T-helper 22 cell (primary cell): ENCODE measurements at places on chromosomes 5 and 9.
A peak's percentile ranks its signal among the peaks of the same experiment; 100 is the strongest.

DNA sequence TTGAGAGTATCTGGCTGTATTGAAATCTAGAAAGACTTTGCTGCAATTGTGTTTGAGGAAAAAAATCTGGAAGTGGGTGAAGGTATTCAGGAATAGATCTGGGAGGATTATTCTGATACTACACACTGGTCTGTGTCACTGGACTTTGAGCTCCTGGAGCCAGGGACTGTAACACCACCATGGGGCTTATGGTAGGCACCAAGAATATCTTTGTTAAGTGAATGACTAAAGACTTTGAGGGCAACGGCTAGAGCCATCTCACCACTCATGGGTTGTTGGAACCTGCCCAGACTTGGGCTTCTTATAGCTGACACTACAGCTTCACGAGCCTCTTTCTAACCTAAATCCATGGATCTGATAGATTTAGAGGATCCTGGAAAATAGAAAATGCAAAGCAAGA, 10.2 kb downstream of the NFX1 start:
- no peak for DNase-seq

DNA sequence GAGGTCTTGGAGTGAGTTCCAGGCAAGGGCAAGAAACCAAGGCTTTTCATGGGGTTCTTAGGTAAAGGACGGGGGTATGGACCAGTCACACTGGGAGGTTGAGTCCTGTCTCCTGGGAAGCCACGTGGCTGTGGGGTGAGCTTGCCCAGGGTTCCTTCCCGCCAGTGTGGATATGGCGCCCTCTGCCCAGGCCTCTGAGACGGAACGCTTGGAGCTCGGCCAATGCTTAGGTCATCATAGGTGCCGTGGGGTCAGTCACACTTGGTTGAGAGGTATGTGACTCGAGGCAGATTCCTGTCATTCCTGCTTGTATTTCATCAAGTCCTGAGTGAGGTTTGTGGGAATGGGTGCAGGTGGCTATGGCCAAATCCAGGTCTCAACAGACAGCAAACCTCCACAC, 46.2 kb downstream of the TENT4A start:
- DNase-seq = no peak

DNA sequence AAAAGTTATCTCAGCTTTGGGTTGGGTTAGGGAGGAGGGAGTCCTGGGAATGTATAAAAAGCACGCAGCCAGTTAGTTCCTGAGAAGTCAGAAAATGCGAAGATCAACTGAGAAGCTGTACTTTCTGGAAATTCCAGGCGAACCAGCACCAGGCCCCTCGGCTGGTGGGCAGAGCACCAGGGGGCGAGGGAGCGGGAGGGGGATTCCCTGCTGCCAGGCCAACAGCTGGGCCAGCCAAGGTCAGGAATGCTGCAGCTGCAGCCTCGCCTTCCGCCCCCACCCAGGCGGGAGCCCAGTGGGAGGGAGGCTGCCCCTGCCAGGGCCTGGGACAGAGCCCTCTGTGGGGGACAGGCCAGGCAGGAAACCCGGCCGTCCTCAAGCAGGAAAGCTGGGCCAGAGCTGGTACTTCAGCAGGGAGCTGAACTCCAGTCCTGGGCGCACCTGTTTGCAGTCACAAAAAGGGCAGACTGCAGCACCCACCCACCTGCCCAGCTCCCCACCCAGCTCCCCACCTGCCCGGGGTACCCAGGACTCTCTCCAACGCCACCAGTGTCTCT, 35.5 kb downstream of the VAV2 start:
- no peak for DNase-seq

DNA sequence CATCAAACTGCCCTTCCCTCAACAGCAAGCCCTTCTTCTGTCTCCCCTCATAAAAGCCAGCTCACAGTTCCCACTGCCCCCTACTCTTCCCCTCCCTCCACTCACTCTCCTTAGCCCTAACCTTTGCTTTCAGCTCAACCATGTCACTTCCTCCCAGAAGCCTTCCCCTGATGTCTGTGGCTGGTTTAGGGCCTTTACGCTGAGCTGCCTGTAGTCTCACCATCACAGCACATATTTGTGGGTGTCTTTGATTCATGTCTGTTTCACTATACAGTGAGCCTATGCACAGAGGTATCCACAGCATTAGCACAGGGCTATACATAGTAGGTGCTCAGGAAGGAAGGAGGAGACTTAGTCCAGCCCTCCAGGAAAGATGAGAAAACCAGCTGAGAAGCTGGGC, 34.7 kb downstream of the C9orf50 start:
- no peak for DNase-seq

DNA sequence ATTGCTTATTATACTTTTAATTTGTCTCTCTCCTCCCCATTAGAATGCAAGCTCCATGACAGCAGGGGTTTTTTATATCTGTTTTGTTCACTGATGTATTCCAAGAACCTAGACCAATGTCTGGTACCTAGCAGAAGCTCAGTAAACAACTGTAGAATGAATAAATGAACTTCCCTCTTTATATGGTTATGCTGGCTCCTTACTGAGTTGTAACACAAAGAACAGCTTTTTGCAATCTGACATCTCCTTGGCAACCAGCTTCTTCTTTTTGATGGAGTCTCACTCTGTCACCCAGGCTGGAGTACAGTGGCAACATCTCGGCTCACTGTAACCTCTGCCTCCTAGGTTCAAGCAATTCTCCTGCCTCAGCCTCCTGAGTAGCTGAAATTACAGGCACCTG, 13.6 kb downstream of the TRMO start:
- no peak for DNase-seq

DNA sequence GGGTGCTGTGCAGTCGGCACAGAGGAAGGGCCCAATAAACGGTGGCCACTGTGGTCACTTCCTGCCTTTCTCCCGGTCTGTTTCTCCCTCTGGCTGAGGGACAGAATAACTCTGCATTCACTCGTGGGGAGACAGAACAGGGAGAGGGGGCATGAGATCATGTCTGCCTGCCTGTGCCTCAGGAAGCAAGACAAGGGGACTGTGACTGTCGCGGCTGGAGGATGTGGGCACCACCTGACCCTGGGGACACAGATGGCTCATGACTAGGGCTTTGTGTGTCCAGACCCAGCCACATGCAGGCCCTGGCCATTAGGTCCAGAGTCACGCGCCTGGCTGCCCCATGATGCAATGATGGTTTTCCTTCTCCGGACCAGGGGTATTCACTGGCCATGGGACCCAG, 5.8 kb downstream of the TRUB2 start:
- no peak for DNase-seq

DNA sequence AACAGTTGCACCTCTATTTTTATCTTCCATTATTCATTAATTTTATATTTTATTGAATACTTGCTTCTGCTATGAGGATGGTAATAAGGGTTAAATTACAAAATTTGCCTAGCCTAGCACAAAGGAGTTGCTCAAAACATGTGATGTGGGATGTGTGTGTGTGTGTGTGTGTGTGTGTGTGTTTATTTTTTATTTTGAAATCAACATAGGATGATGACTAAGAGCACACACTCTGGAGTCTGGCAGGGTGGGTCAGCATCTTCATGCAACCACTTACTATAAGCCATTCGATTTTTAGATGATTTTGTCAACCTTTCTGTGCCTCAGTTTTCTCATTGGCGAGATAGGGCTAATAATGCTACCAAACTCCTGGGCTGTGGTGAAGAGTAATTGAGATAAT, 57.7 kb upstream of the MAMDC2 start:
- DNase-seq = no peak

- DNase-seq = no peak
Measured at GRCh38 chr5:174777583-174777982, 53.2 kb downstream of the MSX2 start.

DNA sequence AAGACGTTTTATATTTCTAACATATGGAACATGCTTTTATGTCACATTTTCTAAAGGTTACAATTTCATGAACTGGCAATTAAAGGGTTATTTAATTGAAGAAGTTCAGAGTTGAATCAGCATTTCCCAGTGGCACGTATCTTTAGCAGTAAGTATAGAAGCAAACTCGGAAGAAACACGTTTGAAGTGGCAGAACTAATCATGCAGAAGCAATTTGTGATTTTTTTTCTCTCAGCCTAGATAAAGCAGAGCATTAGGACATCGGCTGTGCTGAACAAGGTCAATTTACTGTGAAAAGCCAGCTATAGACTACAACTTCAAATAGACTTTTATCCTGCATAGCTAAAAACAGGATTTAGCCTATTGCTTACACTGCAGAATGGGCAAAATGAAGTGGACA, 104.7 kb downstream of the ISL1 start:
- no peak for DNase-seq

DNA sequence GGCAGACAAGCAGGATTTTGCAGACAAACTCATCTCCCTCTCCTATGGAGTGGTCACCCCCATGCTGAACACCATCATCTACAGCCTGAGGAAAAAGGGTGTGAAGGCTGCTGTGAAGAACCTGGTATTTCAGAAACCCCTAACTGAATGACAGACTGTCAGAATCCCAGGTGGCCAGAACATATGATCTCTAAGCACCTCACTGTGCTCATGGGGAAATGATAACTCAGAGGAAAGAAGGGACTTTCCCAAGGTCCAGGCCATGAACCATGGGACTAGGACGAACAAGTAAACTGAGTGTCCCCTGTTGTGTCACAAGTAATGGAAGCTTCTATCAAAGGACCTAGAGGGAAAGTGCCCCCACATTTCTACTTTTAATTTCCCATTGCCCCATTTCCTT, 14.7 kb upstream of the RECK start:
- no peak for DNase-seq

DNA sequence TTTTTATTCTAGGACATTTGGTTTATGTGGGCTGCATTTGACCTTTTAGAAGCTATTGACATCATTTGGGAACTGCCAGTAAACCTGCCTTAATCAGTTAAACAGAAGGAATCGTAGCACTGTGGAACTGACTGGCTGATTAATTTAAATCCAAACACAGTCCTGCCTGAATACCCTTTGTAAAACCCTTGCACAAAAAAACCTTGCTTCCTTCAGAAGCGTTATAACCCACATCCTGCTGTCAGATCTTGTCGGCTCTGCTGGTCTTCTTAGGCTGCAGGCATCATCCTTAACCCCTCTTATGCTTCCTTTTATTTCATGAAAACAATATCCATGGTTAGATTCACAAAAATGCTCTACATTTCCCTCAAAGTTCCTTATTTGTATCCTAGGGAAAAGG, 46.3 kb downstream of the PAM start:
- no peak for DNase-seq

DNA sequence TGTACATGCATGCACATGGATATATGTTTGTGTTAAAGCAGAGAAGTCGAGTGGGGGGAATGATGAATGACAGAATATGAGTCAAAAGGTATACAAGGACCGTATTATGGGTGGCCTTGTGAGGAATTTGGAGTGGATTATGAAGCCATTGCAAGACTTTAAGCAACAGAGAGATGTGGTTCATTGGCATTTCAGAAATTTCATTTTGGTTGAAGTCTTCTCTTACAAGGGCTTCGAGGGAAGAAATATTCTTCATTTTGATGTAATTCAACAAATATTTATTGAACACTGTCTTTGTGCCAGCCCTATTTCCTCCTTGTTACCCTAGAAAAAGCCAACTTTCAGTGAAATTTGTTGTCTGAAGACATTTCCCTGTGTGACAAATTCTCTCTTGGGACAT, 83.9 kb upstream of the SLCO6A1 start:
- DNase-seq = no peak

DNA sequence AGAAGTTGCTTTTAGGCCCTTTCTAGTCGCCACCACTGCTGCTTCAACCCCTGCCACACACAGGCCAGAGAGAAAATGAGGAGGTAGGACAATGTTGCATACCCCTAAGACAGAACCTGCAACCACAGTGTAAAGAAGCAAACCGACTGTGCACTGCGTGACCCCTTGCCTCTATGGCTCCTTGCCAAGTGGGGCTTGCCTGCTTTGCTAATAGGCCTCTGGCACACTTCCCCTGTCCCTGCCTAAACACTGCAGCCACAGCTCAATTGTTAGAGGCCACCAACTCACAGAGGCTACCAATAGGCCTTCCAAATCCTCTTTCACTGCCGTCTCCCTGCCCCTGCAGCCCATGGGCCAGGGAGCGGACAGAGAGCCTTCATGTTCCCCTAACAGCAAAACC, 280.1 kb downstream of the CDH10 start:
- DNase-seq = no peak

- DNase-seq = no peak
Measured at GRCh38 chr9:134172198-134173126, 8.1 kb upstream of the RNU6ATAC start.

DNA sequence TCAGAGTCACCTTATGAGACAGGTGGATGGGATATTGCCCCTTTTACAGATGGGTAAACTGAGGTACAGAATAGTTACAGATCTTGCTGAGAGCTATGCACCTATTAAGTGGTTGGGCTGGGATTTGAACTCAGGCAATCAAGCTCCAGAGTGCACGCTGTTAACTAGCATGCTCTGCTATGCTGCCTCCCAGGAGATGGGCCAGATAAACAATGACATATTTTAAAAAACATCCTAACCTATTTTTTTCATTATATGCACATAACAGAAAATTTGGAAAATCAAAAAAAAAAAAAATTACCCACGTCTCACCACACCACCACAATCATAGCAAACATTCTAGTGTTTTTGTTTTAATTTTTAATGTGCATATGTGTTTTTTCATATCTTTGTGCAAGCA, 123.4 kb upstream of the STC2 start:
- DNase-seq = no peak

GRCh38 chr9:79801459-79801858, 229.7 kb downstream of the TLE4 start:
- DNase-seq = no peak

GRCh38 chr5:151357792-151358191, 10.4 kb upstream of the SLC36A2 start:
- DNase-seq = no peak

GRCh38 chr9:6759185-6759977, 1.6 kb downstream of the KDM4C start:
- peak; percentile 9 for DNase-seq

GRCh38 chr5:71948206-71948605, 159.1 kb upstream of the MAP1B start:
- no peak for DNase-seq

GRCh38 chr9:76419782-76420380, 25.7 kb upstream of the RFK start:
- DNase-seq = no peak

DNA sequence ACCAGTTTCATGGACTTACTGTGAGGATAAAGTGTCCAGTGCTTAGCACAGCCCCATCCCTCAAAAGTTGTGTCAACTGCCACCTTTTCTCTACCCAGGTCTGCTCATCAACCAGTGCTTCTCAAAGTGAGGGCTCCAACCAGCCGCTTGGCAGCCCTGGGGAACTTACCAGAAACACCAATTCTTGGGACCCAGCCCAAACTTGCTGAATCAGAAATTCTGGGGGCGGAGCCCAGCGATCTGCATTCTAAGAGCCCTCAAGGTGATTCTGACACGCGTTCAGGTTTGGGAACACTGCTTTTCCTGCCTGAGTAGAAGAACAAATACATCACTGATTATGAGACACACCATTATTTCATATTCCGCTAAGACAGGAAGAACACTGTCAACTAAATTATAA, 132.0 kb downstream of the NSG2 start:
- DNase-seq = no peak

- no peak for DNase-seq
Measured at GRCh38 chr5:485946-486491, 38.2 kb downstream of the SLC9A3 start.
